ENCODE measurements at places on chromosomes 11 and 22. TPM values are rescaled to one million over a fixed set of nuclear protein-coding genes. Genes with fewer than 3 reads are reported as not detected.

The RTN4RL2 gene
- 0.64 TPM for total RNA-seq

The SAA1 gene
- total RNA-seq, result 70.4 TPM

DNA sequence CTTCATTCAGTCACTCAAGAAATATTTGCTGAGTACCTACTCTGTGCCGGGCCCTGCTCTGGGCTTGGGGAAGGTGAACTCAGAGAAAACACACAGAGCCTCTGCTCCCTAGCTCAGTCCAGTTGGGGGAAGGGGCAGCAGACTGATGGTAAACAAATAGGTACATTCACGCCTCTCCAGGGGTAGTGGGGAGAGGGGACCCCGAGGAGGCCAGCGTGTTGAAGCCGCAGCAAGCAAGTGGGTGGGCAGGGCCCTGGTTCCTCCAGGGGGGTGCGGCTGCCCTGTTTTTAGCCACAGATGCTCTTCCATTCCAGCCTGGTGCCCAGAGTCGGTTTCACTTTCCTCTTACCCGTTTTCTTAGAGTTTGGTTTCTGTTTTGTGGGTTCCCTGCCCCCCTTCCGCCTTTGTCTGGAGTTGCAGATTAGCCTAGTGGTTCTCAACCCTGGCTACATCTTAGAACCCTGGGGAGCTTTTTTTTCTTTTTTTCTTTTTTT, 8.7 kb downstream of the DRAP1 start:
- no peak for DNase-seq

GRCh38 chr11:119572481-119573424, 149.8 kb upstream of the THY1 start:
- DNase-seq, result no peak

GRCh38 chr11:121671283-121672168, 218.8 kb upstream of the SORL1-AS1 start:
- no peak for DNase-seq

- DNase-seq, result no peak
Measured at GRCh38 chr11:123183391-123184099, 11.5 kb downstream of the CLMP start.

- DNase-seq, result no peak
Measured at GRCh38 chr22:29079218-29079901, 6.5 kb downstream of the KREMEN1 start.

GRCh38 chr11:3879967-3880542, 24.6 kb downstream of the STIM1 start:
- DNase-seq, result no peak

DNA sequence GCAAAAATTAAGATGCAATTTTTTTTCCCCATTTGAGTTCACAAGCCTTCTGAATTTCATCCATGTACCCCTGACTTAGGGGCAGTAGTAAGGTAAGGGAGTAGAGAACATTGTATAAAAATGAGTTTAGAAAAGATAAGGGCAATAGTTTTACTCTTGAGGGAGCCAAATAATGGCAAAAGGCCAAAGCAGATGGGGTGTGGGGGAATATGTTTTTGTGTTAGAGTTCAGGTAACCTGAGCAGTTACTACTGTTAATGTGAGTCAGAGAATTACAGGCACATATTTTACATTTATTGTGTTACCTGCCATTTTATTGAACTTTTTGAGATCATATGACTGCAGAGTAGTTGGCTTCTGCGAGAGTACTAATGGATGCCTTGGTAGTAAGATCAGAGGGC, 3.1 kb downstream of the EED start:
- no peak for DNase-seq

DNA sequence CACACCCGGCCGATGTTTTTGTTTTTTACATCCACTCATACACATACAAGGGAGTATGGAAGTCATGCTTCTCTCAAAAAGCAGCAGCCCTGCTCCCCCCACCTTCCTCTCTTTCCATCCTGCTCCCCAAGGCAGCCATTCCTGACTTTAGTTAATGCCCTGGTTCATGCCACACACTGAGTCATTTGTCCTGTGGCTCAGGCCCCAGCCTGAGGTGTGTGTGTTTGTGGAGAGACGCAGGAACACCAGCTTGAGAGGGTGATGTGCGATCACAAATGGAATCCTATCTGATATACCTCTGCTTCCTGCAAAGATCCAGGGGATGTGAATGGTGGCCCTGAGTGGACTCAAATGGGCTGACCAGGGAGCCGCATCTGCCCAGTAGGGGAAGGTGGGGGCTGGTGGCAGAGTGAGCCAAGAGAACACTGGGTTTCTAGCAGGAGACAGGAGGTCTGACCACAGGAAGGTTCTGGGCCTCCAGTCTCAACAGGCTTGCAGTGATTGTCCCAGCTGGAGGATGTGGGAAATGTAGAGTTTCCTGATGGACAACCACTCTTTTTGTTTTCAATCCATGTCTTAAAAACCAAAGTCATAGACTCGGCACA, 86.7 kb downstream of the OSBP2 start:
- no peak for DNase-seq

DNA sequence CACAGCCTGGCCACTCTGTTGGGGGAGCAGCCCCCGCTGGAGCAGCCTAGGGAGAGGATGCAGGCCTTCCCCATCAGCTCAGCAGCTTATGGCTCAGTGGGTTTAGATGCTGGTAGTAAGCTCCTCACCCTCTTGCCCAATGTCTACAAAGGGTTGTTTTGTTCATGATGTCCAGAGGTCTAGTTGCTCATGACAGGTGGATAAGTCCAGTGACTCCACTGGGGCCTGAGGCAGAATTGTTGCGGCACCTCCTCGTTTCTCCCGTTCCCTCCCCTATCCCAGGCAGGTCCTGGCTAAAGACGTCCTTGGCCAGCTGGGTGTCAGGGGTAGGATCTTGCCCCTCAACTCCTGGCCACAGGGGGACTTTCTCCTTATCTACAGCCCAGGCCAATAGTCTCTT, 233.5 kb upstream of the B3GAT1 start:
- peak; percentile 27 for DNase-seq

- no peak for DNase-seq
Measured at GRCh38 chr11:96579656-96580055, 189.8 kb downstream of the JRKL start.

DNA sequence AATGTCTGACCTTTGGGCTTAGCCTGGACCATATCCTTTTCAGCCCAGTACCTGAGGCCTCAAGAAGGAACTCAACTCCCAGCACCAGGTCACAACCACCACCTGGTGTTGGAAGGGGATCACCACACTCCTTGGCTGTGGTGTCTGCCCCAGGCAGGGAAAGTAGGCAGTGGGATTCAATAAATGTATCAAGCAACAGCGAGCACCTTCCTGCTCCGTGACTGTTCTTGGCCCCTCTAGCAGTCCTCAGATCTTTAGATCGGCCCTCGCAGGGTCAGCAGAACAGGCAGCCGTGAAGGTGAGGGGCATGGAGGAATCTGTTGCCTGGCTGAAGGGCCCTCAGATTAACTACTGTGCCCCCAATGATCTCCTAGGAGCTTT, 15.9 kb downstream of the ARFGAP2 start:
- no peak for DNase-seq

DNA sequence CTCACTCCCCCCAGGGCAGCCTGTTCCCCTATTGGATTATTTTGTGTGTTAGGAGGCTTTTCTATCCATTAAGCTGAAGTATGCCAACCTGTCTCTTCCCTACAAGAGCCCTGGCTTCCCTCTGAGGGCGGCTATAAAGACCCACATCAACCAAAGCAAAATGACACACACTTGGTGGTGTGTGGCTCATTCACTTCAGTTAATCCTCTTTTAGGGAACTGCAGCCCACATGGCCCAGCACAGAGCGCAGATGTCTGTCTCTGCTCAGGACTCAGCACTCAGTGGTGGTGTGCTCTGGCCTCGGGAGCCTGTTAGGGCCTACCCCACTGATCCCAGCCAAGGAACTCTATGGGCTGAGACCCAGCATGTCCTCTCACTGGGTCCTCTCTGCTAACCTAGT, 32.2 kb upstream of the LRRC10B start:
- DNase-seq, result no peak

DNA sequence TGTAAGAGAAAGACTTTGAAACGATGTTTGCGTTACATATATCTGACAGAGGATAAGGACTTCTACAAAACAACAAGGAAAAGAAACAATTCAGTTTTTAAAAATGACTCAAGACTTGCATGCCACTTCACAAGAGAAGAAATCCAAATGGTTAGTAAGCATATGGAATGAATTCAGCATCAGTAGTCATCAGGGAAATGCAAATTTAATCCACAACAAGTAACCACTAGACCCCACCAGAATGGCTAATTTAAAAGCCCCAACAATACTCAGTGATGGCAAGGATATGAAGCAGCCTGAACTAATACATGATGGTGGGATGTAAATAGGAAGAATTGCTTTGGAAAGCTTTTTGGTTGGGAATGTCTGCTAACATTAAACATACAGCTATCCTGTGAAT, 142.6 kb downstream of the ATXN10 start:
- DNase-seq, result no peak

DNA sequence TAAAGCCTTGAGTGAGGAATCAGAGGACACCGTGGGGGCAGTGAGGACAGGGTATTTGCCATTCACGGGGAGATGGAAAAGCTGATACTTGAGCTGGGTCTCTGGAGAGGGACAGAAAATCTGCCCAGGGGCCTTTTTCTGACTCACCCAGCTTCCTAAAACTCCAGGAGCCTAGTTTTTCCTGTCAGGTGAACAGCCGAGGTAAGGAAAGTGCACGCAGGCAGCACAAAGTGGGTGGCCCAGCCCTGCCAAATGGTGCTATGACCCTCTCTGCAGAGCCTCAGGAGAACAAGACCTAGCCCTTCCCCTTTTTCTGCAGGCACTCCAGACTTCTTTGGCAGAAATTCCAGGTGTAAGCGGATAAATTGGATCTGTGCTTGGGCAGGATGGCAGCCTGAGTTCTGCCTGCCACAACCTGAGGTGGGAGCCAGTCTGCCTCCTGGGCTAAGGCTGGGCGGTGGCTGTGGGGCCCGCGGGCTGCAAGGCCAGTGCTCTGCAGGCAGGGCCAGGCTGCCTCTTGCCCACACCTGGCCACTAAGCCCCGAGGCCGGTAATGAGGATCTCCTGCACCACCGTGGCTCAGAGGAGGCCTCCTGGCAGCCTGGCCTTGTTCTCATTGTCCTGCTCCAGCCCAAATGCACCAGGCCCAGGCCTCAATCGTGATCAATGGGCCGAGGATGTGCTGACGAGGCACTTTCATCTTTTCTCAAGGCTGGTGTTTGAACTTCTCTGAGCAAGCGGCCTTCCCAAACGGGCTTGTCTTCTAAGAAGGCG, 72.9 kb upstream of the LMO1 start:
- no peak for DNase-seq

DNA sequence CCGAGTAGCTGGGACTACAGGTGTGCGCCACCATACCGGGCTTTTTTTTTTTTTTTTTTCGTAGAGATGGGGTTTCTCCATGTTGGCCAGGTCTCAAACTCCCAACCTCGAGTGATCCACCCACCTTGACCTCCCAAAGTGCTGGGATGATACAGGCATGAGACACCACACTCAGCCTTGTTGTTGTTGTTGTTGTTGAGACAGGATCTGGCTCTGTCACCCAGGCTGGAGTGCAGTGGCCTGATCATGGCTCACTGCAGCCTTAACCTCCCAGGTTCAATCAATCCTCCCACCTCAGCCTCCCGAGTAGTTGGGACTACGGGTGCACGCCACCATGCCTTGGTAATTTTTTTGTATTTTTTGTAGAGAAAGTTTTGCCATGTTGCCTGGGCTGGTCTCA, 23.4 kb upstream of the CLDN5 start:
- no peak for DNase-seq

DNA sequence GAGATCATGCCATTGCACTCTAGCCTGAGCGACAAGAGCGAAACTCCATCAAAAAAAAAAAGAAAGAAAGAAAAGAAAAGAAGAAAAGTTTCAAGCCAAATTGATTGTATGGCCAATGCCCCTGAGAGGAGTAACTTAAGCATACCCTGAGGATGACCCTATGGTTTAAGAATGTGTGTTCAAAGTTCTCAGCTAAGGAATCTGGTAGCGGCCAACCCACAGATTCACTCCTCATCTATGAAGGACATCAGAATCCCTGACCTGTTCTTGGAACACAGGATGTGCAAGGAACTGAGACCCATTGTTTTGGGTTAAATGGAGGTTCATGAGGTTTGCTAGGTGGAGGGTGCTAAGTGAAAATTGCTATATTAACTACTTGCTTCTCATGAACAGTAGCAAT, 18.1 kb downstream of the IZUMO1R start:
- no peak for DNase-seq

DNA sequence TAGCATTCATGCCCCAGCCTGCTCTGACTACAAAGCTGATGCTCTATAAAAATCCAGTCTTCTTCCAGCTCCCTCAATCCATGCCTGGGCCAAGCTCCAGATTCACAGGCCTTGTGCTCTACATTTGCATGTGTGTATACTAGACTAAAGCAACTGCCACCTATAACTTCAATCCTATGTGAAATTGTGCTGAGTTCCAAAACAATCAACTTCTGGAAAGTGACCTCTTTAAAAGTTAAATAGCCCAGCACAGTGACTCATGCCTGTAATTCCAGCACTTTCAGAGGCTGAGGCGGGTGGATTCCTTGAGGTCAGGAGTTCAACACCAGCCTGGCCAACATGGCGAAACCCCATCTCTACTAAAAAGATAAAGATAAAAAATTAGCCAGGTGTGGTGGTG, 114.3 kb upstream of the ZC3H12C start:
- DNase-seq, result no peak

- DNase-seq, result no peak
Measured at GRCh38 chr11:20008871-20009644, 151.2 kb downstream of the DBX1 start.

DNA sequence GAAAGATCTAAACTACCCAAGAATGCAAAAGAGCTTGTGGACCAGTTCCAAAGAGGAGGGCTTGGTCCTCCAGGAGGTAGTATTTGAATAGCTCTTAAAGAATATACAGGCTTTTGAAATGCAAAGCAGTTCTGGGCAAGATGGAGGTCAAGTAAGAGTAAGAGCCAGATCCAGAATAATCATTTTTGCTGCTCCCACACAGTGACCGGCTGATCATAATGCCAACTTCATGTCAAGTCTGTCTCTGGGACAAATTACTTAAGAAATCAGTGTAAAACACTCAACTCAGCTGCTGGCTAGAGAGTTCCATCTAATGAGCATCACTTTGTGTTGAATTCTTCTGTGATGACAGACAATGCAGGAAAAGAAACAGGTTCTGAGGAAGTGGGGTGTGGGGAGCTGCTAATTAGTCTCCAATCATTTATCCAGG, 250.9 kb upstream of the NARS2 start:
- DNase-seq, result no peak

GRCh38 chr22:35400501-35400790, 506 bp downstream of the MCM5 start:
- DNase-seq, result no peak
